A172 (cell line): ENCODE measurements at places on chromosomes 3 and 15. TPM values are rescaled to one million over a fixed set of nuclear protein-coding genes. Genes with fewer than 3 reads are reported as not detected.
A peak's percentile ranks its signal among the peaks of the same experiment; 100 is the strongest.

The LRRC15 gene
- 33.3 and 47.7 TPM in 2 replicates for total RNA-seq

The ATP1B3 gene
- 88.6 and 91.5 TPM in 2 replicates for total RNA-seq

GRCh38 chr3:14258906-14259904 is 80.6 kb downstream of the LSM3 start:
- DNase-seq: no peak

GRCh38 chr3:30544812-30545211 is 61.6 kb upstream of the TGFBR2 start:
- peak; percentile 84 for DNase-seq

GRCh38 chr15:78024883-78025282 is 52.6 kb downstream of the TBC1D2B start:
- DNase-seq: no peak

DNA sequence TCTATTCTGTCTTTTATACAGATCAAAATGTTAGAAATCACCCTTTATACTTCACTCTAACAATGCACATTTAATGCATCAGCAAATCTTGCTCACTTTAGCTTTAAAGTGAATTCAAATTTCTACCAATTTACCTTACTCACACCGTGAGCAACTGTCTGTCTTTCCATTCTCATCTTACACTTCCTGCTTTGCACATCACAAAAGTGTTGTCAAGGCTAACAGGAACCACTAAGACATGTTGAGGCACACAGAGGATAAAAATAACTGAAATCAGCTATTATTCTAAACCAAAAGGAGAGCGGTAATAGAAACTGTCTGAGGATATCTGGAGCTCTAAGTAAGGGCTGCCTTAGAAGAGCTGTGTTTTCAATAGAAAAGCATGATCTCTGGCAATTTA is 519.9 kb downstream of the ZBBX start:
- no peak for DNase-seq

GRCh38 chr3:108744762-108745161 is 12.4 kb downstream of the RETNLB start:
- DNase-seq: no peak

GRCh38 chr3:15436246-15436645 is 8.8 kb downstream of the EAF1 start:
- DNase-seq: no peak

DNA sequence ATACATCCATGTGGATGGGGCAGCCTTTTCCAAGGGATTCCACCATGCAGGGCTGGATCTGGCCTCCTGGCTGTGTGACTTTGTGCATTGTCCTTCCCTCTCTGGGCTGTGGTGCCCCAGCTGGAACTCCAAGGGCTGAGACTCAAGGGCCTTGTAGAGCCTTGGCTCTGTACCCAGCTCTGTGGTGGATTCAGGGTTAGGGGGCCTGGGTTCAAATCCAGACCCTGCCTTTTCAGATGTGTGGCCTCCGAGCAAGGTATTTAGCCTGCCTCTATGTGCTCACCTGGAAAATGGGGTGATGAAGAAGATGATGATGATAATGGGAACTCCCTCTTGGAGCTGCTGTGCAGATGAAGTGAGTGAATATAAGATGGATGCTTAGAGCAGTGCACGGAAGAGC is 161.9 kb downstream of the WNT7A start:
- DNase-seq: no peak

DNA sequence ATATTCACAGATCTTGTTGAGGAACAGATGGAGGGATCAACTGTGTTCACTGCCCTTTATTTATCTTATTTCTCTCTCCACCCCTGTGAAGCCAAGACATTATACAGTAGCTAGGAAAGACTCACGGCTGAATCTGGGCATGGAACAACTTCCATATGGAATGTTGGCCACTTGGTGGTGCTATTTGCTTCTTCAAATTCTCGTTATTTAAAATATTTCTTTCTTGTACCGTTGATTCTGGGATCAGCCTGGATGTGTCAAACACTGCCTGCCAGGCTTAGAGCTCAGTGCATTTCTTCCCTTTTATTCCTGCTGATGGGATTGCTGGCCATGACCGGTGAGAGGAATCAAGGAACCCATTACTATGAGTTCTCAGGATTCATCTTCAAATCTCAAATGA is 17.5 kb upstream of the GASK1A start:
- peak; percentile 34 for DNase-seq
